ENCODE measurements at places on chromosomes 16 and 17.

GRCh38 chr17:74430706-74431567 is 951 bp upstream of the GPRC5C start:
- peak; percentile 92 for DNase-seq

- DNase-seq = no peak
Measured at GRCh38 chr17:35743626-35744328, 9.3 kb downstream of the GAS2L2 start.

- no peak for DNase-seq
Measured at GRCh38 chr17:58920773-58921172, 165.1 kb downstream of the PPM1E start.

DNA sequence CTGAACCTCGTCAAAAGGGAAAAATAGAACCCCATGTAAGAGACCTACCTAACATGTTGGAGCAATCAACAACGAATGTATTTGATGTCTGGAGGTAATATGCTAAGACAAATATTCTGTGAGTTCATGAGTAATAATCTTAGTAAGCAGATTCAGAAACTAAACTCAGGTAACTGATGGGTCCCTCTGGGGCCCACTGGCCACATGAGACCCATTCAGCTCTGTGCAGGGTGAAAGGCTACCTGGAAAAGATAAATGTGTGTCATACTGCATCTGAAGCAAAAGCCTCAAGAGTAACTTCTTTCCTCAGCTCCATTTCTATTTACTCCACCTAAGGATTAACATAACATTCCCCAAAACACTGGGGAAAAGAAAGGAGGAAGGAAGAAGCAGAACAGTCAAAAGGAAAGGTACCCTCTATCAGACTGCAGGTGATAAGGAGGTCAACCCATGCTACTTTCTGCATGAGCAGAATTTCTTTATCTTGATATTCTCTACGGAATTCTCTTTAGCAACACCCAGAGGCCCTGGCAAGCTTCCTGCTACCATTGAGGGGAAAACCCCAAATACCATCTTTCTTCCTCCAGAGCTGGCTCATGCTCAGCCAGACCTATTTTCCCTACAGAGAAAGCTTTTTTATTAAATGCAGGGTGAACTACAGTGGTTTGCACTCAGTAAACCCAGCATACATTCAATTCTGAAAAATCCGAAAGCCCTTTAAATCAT is 37.7 kb upstream of the ABCA6 start:
- no peak for DNase-seq

DNA sequence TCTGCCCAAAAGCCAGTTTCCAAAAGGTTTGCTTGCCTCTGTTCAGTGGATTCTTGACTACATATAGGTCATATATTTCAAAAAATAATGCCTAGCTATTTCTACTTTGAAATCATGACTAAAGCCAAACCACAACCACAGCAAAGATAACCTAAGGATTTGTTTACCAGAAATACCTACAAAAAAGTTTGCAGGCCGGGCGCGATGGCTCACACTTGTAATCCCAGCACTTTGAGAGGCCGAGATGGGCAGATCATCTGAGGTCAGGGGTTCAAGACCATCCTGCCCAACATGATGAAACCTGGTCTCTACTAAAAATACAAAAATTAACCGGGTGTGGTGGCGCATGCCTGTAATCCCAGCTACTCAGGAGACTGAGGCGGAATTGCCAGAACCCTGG is 15.2 kb downstream of the CARHSP1 start:
- no peak for DNase-seq

- DNase-seq = peak; percentile 25
Measured at GRCh38 chr17:40251576-40251975, 32.5 kb downstream of the WIPF2 start.

DNA sequence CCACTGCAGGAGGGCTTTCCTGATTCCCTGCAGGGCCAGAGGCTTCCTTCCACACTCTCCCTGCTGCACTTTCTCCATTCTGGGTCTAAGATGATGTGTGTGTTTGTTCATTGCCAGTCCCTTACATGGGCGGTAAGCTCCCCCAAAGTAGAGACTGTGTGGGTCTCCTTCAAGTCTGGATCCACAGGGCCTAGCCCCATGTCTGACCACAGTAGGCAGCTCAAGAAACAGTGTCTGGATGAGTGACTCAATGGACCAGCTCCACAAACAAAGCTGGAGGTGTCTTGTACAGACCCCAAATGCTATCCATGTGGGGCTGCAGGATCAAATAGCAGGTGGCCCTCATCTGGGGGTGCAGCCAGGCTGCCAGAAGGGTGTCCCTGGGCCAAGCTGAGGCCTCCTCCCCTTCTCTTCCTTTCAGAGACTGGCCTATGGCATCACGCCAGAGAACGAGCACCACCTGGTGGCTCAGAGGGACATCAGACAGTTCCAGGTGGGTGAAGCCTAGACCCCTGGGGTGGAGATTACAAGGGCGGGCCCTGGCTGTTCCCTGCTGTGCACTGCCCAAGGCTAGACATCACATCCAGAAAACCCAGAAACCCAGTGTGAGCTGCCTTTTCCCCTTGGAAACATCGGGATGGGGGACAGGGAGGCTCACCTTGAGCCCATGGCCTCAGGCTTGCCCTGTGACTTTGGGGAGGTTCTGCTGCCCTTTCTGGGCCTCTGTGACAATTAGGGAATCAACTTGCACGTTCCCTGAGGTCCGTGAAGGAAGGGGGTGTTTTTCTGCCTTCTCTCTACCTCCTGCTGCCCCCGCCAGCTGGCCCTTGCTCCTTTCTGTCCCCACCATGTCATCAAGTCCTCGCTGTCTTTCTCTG is 45.9 kb downstream of the SLC6A2 start:
- DNase-seq = peak; percentile 32

- DNase-seq = no peak
Measured at GRCh38 chr17:47942096-47942510, 732 bp downstream of the PNPO start.

DNA sequence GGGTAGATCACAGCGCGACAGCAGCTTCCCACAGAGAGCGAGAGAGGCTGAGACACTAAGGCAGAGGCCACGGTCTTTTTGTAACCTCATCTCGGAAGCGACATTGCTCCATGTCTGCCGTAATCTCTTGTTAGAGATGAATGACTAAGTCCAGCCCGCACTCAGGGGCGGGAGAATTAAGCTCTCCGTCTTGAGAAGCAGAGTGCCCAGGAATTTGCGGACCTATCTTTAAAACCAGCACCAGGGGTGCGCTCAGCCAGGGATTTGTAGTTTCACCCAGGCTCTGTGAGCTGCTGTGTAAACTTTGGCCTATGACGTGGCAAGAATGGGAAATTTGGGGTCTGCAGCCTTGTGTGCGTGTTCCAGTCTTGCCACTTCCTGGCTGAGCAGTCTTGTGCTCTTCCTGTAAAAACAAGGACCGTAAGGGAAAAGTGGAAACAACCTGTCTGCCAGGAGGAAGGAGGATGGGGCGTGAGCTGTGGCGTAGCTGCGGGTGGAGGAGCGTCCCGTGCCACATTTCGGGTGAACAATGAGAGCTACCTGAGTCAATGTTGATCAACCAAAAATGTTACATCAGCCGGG is 16.0 kb upstream of the JPH3 start:
- no peak for DNase-seq

GRCh38 chr16:29007730-29008593 is 23.1 kb downstream of the LAT start:
- DNase-seq = no peak

GRCh38 chr16:25107466-25107792 is 4.1 kb upstream of the LCMT1 start:
- DNase-seq = no peak

- no peak for DNase-seq
Measured at GRCh38 chr17:61827649-61828395, 35.5 kb downstream of the BRIP1 start.
